ENCODE measurements at places on chromosomes 4 and X.

DNA sequence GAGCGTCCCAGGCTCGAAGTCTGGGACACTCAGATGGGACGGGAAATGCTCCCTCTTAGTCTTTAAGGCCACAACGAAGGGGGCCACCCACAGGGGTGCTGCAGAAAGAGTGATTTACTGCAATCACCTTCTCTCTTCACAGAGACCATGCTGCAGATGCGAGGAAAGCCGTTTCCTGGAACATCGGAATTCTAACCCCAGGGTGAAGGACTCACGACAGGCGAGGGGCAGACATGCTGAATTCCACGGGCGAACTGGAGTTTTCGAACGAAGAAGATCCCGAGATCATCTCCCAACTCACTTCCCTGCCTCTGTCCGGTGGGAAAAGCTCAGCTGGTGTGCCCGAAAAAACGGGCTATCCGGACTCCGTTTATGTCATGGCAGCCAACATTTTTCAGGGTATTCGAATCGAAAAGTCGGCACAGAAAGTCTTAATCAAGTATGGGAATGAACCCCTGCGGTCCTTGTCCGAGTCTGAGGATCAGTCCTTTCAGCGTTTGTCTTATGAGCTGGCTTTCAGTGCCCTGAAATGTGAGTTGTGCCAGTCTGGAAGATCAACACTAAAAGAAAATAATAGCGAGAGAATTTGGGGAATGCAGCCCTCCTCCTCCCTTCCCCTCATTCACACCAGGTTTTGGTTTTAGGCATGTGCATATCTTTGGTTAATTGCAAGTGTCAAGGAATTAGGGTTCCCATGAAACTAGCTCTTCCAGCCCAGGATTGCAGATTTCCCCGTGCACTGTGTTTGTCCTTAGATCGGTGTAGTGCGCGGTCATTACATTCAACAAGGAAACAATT lies 905 bp downstream of the NSUN7 start:
- no peak for DNase-seq

- DNase-seq, result no peak
Measured at GRCh38 chr4:155891058-155891457, 12.4 kb upstream of the TDO2 start.

- DNase-seq, result no peak
Measured at GRCh38 chr4:152939621-152940020, 3.5 kb downstream of the FHDC1 start.

DNA sequence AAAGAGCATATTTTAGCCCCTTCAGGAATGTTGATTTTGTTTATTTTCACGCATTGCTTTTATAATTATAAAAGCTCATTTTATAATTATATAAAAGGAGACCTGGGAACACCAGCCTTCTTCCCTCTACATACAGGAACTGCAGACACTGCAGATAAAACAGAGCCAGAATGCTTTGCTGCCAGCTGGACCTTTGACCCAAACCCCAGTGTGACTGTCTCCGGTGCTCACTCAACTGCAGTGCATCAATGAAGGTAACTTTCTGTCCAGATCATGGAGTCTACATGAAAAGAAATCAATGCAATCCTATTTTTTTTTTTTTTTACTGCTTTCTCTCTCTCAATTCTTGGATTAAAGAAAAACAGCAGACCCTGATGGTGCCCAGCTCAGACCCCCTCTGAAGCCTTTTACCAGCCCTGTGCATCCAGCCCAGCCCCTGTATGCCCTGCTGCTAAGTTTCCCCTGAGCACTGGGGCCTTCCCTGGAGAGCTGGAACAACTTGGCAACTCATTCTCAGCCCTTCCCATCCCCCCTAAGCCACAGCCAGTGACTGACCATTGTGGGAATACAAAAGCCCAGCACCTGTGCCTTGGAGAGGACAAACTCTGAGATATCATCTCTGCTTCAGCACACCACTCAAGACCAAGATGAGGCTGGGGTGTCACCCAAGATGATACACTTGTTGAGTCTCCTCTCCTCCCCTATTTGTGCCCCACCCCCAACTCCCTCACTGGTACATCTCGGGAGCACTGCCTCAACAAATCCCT lies 182.1 kb downstream of the EVC2 start:
- DNase-seq, result no peak

GRCh38 chr4:168188754-168189153 lies 96.4 kb downstream of the ANXA10 start:
- no peak for DNase-seq

GRCh38 chr4:137707626-137708025 lies 175.3 kb upstream of the PCDH18 start:
- no peak for DNase-seq

GRCh38 chr4:84151574-84151973 lies 347.5 kb downstream of the NKX6-1 start:
- DNase-seq, result no peak

GRCh38 chr4:150123796-150124677 lies 45.8 kb downstream of the DCLK2 start:
- DNase-seq, result no peak

GRCh38 chr4:140764785-140765392 lies 8.7 kb upstream of the TBC1D9 start:
- DNase-seq, result no peak

DNA sequence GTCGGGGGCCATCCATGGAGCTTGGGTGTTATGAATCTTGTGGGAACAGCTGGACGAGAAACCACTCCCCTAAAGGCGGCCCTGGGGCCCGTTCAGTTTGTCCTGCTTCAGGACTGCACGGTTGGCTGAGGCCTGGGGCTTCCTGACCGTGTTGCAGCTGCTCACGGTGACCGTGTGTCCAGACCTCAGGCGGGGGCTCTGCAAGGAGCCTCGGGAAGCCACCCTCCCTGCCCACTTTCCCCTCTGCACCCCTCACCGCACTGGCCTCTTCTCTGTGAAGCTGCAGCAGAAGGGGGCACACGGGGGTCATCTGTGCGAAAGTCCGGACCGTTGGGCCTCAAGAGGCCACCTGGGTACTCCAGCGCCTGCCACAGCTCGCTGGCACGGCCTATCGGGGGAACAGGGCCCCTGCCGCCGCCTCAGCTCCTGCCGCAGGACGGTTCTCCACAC lies 29.4 kb downstream of the UVSSA start:
- no peak for DNase-seq

DNA sequence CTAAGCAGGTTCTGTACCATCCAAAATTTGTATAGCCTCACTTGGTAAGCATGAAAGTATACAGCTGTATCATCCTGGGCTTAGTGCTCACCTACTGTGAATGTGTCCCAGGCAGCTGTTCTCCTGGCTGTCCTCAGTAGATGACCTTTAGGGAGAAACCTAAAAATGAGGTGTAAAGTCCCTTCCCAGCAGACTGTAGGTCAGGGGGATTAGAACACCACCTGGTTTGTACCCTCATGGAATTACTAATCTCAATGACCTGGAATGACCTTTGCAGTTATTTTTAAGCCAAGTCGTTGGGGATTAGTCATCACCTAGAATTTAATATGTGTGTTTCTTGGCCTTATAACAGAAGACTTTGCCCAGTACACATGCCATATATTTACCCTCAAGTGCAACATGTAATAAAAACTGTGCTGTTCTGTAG lies 39.1 kb upstream of the MBTPS2 start:
- no peak for DNase-seq

GRCh38 chrX:21948897-21949578 lies 8.5 kb downstream of the SMS start:
- no peak for DNase-seq

DNA sequence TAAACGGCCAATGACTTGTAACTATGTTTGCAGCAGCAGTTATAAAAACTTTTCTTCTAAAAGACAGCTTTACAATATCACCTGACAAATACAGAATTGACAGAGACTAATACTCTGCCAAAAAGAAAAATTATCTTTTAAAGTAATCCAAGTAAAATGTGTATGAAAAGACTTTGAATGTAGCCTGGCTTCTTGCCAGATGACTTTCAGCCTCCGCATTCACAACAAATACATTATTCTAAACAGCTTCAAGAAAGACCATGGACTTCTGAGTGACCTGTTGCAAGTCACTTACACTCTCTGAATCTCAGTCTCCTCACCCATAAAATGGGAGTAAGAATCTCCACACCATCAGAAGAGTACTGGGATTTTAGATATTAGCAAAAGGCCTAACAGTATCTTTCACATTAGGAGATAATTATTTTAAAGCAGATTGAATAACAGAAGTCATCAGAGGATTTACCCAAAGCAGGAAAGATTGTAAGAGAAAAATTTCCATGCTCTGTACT lies 2.5 kb downstream of the ADAMTS3 start:
- no peak for DNase-seq

GRCh38 chr4:101050088-101050836 lies 297.1 kb downstream of the PPP3CA start:
- no peak for DNase-seq

GRCh38 chr4:150493851-150494250 lies 88.1 kb upstream of the MAB21L2 start:
- no peak for DNase-seq

Measured in KG1 (cell line).